NCI-H524 (cell line): ENCODE measurements at places on chromosomes 5 and 9.

GRCh38 chr5:40428126-40428525, 251.6 kb upstream of the PTGER4 start:
- DNase-seq: no peak

DNA sequence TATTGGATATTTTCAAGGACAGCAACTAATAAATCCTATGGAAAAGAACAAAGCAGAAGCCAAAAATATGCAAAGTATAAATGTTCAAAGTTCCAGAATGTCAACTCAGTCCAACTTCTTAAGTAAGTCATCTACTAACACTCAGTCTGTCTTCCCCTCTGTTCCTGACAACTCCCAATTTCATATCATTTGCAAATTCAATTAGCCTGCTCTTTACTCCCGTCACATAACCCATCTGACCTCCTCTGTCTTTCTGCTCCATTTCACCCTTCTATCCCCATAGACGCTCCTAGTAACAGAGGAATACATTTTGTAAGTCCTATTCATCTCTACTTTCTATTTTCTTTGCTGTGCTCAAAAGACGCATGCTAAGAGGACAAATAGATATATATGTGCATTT, 659.8 kb upstream of the MEF2C start:
- DNase-seq: no peak

- no peak for DNase-seq
Measured at GRCh38 chr5:41831155-41831554, 39.1 kb downstream of the OXCT1 start.

DNA sequence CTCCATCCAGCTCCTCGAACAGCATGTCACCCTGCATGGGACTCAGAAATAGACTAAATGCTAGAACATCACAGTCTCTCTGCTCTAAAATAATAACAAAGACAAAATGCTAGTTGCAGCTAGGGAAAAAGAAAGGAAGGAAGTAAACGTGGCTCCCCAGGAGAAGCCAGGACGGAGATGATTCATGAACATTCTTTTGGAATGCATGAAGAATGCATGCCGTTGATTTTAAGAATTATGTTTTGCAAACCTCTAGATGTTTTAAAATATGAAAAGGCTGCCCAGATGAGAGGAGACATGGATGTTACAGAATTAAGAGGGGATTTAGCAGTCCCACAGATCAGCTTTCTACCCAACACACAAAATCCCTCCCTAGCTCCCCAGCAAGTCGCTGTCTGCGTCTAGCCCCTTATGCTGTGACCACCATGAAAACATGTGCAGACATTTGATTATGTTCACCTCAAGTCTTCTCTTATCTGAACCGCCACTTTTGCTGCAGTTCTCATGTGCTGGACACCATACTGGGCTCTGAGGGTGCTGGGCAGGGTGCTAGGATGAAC, 139.4 kb upstream of the LMX1B start:
- no peak for DNase-seq

DNA sequence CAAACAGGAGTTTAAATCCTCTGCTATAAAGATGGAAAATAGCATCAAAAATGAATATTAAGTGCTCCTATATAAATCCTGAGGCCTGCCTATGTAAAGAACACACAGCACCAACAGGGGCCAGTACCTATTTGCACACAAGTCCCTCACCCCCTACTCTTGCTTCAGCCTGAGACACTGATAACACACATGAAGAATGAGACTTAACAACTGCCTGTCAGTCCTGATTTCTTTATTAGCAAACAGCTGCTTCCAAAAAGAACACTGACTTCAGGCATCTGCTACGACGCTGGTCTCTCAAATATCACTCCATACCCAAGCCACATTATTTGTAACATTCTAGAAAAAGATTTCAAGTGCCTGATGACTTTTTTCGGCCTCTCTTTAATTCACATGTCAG, 55.5 kb downstream of the MYO10 start:
- DNase-seq: no peak

GRCh38 chr9:135480940-135481310, 1.3 kb downstream of the PPP1R26 start:
- no peak for DNase-seq

DNA sequence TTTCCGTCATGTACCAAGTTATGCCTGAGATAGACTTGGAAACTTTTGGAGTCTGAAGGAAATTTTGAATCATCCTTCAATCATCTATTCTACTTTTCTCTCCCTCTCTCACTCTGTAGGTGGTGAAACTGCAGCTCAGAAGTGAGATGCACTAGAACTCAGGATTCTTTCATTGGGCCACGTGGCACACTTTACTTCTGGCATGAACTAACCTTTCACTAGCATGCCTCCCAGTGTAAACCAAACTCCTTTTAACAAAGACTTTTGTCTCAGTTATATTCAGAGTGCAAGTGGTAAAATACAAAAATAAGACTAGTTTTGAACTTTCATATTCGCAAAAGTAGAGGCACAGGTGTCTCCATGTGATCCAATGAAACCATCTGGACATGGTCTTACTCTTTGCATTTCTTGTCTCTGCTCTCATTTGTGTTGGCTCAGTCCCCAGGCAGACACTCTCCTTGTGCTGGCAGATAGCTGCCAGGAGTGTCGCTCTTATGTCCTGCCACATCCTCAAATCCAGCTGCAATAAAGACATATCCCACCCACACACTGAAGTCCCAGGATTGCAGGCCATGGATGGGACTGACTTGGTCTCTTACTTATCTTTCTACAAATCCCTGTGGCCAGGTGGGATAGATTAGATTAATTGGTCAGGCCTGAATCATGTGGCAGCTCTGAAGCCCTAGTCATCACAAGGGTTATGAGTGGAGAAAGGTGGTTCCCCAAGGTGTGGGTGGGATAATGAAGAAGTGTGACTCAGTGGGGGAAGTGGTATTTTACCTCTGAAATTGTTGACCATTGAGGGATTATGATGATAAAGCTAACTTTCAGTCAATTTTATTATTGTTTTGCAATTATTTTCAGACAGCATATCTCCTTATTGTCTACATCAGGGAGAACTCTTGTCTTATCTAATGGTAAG, 267.5 kb downstream of the GABRB2 start:
- no peak for DNase-seq

- no peak for DNase-seq
Measured at GRCh38 chr5:53025487-53025886, 36.3 kb downstream of the ITGA2 start.

- no peak for DNase-seq
Measured at GRCh38 chr9:126635661-126636439, 22.1 kb downstream of the LMX1B start.

- peak; percentile 21 for DNase-seq
Measured at GRCh38 chr5:115815693-115816225, 700 bp downstream of the CDO1 start.

GRCh38 chr9:136093995-136094881, 851 bp downstream of the NACC2 start:
- no peak for DNase-seq

DNA sequence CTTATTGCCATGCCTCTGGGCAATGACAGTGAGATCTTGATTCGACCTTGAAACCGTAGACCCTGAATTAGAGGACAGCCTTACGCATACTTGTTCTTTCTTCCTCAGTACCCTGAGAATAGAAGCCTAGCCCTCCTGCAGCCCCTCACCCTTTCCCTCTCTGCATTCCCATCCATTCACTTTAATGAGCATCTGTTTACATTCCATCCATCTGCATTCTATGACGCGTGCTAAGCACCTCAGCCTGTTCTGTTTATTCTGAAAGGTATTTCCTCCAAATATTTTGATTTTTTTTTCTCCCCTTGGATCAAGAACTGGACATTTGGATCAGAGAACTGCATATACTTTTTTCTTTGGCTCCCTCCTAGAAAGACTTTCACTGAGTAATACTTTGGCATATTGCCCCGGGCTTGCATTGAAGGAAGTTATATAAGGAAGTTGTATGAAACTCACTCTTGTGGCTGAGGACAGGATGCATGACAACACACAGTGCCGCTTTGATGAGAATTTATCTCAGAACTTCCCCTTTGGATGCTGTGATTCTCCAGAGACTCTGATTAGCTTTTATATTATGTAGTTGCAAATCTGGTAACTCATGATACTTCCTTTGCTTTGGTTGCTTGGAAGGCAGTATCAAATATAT, 15.7 kb downstream of the TMEM8B start:
- no peak for DNase-seq

GRCh38 chr9:69190863-69191181, 16.7 kb downstream of the TJP2 start:
- no peak for DNase-seq
